ENCODE measurements at places on chromosomes 2 and 18.

DNA sequence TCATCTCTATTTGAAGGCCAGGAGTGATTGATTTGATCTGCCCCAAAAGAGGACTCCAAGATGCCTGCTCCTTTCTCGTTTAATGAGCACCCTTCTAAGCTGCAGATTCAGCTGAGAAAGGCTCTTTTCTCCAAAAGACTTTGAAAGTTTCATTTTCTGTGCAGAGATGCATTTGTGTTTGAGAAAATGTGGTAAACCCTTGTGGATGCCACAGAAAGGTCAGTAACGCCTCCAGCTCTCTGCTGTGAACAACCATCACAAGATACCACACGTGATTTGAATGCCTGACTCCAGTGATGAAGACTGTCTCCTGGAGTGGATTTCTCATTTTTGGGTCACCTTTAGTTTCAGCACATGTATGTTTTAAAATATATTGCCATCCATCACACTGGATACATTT, 35.0 kb upstream of the CCDC85A start:
- no peak for DNase-seq

- no peak for DNase-seq
Measured at GRCh38 chr2:96702098-96702785, 37.6 kb downstream of the LMAN2L start.

DNA sequence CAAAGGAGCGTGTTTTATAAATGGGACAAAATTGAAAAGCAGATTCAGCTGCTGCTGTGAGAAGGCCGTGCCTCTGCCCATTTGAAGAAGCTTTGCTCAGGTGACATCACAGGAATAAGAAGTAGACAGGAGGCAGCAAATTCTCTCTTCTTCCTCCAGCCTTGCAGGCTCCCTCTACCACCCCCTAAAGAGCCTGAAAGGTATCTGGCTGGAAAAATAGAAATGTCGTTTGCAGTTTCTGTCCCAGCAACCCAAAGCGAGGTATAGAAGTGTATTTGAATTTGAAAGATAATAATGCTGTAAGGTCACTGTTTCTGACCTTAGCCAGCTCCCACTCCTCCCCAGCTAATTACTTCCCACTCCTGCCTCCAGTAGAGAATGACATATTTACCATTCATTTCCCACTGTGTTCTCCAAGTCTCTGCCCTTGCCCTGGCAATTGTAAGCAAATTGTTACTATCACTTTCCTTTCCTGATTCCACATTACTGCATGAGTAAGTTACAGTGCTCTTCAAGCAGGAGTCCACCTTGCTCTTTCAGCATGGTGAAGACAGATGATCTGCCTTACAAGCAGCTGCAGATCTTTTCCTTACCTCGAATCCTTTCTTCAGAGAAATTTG, 56.8 kb upstream of the RASGRP3 start:
- no peak for DNase-seq

DNA sequence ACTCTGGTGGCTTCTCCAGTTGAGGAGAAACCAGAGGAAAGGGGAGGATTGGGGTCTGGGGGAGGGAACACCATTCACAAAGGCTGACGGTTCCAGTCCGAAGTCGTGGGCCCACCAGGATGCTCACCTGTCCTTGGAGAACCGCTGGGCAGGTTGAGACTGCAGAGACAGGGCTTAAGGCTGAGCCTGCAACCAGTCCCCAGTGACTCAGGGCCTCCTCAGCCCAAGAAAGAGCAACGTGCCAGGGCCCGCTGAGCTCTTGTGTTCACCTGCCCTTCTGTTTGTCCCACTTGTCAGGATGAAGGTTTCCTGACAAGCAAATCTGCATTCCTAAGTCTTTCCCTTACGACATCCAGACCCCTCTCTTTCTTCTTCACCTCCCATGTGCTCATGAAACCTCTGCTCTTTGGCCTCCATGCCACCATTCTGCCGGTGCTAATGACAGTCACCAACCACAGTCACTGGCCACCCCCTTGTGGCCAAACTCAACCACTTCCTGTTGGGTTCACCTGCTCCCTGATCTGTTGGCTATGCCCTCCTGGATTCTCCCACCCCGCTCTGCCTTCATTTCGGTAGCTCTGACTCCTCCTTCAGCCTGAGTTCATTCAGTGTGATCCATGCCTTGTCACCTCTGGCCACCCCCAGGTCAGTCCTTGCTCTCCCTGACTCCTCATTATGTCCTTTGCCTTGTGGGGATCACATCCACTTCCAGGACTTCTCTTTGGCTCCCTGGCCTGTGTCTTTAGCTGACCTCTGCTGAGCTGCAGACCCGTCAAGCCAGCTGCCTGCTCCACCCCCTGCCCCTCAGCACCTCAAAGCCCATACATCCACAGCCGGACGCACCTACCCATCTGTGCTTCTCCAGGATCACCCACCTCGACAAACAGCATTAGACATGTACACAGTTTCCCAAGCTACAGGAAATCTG, 17.6 kb downstream of the EMX1 start:
- no peak for DNase-seq

GRCh38 chr2:9025746-9026145, 22.3 kb upstream of the MBOAT2 start:
- DNase-seq = no peak

GRCh38 chr2:164976301-164976700, 21.0 kb upstream of the SLC38A11 start:
- DNase-seq = no peak

DNA sequence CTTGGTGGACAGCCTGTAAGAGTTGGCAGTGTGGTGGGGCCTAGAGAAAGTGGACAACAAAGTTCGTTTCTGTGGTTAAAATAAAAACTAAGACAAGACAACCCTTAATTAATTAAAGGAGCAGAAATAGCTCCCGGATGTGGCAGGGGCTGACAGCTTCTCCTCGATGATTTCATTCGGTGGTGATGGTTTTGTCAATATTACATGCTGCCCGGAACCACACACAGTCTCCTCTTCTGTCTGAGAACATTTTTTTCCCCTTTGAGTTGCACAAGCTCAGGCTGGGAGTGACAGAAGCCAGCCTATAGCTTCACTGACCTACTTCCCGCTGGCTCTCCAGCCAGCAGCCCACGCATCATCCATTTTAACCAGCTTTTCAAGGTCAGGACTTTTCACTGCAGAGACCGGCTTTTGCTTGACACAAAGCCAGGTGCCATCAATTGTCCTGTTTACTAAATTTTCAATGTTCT, 378.8 kb downstream of the SLC4A3 start:
- no peak for DNase-seq

GRCh38 chr18:77035380-77036187, 97.0 kb downstream of the MBP start:
- DNase-seq = no peak

GRCh38 chr2:36027616-36028015, 328.0 kb upstream of the CRIM1 start:
- DNase-seq = no peak

DNA sequence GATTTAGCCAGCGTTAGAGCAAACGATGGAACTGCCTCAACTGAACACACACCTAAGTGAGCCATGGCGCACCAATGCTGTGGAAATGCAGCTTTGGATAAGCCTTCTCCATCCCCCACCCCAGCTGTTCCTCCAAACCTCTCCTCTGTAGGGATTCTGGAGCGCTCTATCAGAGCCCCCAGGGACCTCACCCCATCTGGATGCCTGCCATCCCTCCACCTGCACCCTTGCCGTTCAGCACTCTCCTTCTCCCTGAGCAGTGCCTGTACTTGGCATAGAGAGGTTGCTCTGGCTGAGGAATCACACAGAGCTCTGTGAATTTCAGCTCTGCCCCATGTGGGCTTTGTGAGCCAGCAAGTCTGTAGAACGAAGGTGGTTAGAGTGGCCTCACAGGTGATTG, 42.8 kb upstream of the INHBB start:
- DNase-seq = no peak

GRCh38 chr2:74864728-74865722, 31.1 kb downstream of the HK2 start:
- no peak for DNase-seq

- DNase-seq = no peak
Measured at GRCh38 chr2:66686755-66687154, 251.8 kb downstream of the MEIS1 start.

DNA sequence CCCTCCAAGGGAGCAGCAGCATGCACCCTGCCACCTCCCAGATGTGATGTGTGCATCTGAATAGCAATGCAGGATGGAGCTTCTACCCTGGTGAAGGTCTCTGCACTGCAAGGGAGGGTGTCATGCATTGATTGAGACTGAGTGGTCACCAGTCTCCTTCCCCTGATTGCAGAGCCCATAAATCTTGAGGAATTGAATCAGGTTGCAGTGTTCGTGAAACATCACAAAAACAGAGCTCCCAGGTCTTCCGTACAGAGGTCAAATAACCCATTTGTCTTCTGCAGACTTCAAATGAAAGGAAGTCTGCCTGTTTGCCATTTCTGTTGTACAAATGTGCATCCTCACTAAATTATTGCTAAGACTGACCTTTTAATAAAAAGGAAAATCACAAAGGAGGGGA, 136.8 kb downstream of the WDSUB1 start:
- no peak for DNase-seq

GRCh38 chr18:44893045-44893706, 212.5 kb downstream of the SETBP1 start:
- DNase-seq = no peak

DNA sequence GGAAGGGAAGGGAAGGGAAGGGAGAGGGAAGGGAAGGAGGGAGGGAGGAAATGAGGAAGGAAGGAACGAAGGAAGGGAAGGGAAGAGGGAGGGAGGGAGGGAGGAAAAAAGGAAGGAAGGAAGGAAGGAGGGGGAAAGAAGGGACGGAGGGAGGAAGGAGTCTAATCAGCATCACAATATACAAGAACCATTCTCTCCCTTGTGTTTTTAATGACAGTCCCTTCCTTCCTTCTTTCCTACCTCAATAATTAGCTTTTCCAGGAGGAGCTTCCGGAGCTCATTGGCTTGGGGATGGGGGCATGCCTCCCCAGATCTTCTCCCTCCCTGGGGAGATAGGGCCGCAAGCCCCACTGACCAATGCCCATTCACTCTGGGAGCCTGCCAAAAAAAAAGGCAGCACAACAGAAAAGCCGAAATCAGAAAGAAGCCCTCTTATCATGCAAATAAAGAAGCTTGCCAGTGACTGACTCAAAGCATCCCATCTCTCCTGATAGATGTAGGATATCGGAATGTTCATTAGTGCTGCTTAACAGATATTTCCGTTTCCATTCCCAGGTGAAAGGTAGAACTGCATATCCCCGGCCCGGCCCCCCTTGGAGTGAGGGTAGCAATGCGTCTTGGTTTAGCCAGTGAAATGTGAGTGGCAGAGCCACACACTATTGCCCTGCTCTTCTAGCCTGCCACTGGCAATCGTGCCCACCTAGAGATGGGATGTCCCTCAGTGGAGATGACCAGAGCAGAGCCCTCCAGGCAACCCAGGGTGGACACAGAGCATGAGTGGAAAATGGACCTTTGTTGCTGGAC, 17.8 kb upstream of the SMAD7 start:
- no peak for DNase-seq

GRCh38 chr2:236981701-236982485, 103.8 kb upstream of the COPS8 start:
- no peak for DNase-seq

DNA sequence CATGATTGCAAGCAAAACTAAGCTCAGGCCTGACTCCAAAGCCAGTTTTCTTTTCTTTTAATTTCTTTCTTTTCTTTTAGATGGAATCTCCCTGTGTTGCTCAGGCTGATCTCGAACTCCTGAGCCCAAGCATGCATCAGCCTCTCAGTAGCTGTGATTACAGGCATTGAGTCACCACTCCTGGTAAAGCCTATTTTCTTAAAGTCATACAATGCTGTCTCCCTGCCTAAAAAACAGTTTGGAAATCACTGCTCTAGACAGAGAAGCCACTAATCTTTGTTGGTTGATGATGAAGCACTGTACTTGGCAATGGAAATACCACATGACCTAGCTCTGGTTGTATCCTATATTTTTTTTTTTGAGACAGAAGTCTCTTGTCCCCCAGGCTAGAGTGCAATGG, 33.1 kb upstream of the ZNF532 start:
- no peak for DNase-seq

DNA sequence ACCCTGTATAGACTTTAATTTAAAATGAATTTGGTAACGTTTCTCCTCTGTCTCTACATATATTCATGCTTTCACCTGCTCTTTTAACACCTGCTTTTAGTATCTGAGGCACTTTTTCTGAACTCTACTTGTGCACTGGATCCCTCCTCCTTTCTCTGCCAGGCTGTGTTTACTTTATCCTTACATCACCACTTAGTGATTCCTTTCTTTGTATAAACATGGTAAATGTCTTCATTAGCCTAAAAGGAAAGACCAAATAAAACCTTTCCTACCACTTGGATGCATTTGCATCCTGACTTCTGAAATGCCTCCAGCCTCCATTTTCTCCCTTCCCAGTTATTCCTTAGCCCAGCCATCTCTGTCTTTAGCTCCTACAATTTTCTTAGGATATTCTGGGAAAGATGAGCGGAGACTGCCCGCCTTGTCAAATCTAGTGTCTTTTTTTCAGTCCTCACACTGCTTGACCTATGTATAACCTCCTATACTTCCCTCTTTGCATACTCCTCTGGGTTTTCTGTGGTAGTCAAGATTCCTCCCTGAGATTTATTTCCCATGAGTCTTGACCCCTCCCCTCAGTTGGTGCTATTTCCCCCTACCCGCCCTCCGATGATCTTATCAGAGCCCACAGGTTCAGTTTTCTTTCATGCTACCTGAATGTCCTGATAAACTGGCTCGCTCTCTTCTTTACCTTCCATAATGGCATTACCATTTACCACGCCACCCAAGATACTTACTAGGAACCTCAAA, 44.8 kb downstream of the REL start:
- no peak for DNase-seq

- no peak for DNase-seq
Measured at GRCh38 chr2:20471902-20472559, 25.2 kb downstream of the RHOB start.

GRCh38 chr2:20934236-20934635, 109.6 kb downstream of the APOB start:
- DNase-seq = no peak

GRCh38 chr2:240742602-240743095, 51.0 kb downstream of the AQP12A start:
- DNase-seq = no peak

DNA sequence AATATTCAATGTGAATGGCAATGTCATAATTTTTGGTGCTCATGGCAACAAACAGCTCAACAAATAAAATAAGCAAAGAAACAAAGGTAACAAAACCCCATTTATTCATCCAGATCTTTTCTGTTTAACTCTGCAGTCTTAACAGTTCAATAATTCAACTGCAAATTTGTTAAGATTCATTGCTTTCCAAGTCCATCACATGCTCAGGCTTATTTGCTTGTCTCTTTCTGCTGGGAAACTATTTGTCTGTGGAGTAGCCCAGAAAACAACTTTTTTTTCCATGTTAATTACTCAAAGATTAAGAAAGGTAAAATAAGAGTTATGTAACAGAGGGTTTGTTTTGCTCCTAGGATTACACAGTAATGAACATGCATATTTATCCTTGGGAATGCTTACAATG, 92.6 kb upstream of the PNPT1 start:
- no peak for DNase-seq

GRCh38 chr2:112032224-112032586, 22.9 kb upstream of the TMEM87B start:
- DNase-seq = no peak

- DNase-seq = no peak
Measured at GRCh38 chr2:12265646-12266045, 451.1 kb upstream of the TRIB2 start.

- peak; percentile 27 for DNase-seq
Measured at GRCh38 chr2:111705711-111706336, 178.2 kb downstream of the ANAPC1 start.

Measured in activated effector memory CD4-positive, alpha-beta T cell treated with Interleukin-2 at 50 U/mL for 16 hours (primary cell).